Stimulated activated CD4-positive, alpha-beta T cell treated with anti-CD3 and anti-CD28 coated beads, Interleukin-2, amount 100 ng/mL, for 4 hours (primary cell): ENCODE measurements at places on chromosomes 7 and 10.

GRCh38 chr7:150850273-150850672 is 2.0 kb upstream of the AOC1 start:
- no peak for DNase-seq

GRCh38 chr7:1227814-1228544 is 4.7 kb upstream of the UNCX start:
- no peak for DNase-seq

DNA sequence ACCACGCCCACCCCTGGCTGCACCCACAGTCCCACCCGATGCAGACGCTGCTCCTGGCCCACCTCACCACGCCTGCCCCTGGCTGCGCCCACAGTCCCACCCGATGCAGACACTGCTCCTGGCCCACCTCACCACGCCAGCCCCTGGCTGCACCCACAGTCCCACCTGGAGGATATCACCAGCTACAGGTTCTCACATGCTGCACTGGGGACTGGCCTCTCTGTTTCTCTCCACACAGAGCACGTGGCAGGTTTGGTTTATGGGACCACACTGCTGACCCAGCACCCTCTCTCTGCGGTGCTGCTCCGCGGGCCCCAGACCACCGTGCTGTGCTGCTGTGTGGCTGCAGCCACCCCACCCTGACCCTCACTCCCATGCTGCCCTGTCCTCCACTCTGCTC is 120.9 kb downstream of the VIPR2 start:
- DNase-seq = no peak

GRCh38 chr7:116966601-116967000 is 13.3 kb downstream of the ST7 start:
- DNase-seq = no peak

GRCh38 chr7:102412548-102412947 is 16.4 kb downstream of the PRKRIP1 start:
- no peak for DNase-seq

GRCh38 chr7:158369290-158369689 is 218.3 kb downstream of the PTPRN2 start:
- DNase-seq = no peak

- no peak for DNase-seq
These were observed 406.5 kb downstream of the PLXNA4 start for GRCh38 chr7:132169730-132170129.

GRCh38 chr10:95026461-95026860 is 42.8 kb downstream of the CYP2C8 start:
- no peak for DNase-seq

DNA sequence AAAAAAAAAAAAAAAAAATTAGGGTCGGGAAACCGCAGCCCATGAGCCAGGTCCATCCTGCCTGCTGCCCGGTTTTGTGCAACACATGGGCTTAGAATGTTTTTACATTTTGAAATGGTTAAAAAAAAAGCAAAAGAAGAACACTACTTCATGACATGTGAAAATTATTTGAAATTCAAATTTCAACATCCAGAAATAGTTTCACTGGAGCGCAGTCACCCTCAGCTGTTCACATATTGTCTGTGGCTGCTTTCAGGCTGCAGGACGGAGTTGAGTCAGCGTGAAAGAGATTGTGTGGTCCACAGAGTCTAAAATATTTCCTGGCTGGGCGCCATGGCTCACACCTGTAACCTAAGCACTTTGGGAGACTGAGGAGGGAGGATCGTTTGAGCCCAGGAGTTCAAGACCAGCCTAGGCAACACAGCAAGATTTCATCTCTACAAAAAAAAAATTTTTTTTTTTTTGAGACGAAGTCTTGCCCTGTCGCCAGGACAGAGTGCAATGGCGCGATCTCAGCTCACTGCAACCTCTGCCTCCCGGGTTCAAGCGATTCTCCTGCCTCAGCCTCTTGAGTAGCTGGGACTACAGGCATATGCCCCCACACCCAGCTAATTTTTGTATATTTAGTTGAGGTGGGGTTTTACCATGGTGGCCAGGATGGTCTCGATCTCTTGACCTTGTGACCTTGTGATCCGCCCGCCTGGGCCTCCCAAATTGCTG is 63.9 kb upstream of the ECHDC3 start:
- DNase-seq = no peak

GRCh38 chr7:73717991-73718405 is 1.5 kb downstream of the STX1A start:
- peak; percentile 67 for DNase-seq

- DNase-seq = peak; percentile 37
These were observed 1.7 kb upstream of the TNKS2 start for GRCh38 chr10:91796331-91797047.

DNA sequence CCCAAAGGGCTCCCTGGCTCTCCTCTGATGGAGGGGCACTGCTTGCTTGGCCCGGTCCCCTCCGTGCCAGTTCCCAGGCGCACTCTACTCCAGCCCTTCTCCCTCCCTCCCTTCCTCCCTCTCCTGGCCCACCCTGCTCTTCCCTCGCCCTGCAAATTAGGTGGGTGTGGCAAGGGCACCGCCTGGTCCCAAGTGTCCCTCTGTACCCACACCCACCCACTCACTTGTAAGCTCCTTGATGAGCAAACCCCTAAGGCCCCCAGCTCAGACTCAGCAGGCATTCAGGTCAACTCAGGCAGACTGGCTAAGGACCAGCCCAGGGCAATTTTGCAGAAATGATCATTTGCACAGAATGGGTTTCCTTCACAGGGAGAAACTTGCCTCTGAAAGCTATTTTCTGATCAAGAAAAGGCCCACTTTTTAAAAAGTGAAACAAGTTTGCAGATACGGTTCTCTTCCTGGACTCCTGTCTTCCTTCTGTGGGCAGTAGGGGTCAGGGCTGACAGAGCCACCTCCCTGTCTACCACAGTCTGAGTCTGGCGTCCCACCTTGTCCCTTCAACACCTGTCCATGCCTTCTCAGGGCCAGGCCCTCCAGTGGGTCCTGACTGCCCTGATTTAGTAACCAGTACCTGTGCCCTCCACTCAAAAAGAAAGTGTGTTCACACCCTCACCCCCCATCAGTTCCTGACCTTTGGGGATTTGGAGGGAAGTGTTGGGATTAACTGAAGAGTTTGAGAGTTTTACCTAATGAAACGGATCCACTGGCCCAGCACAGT is 28.3 kb downstream of the C10orf71 start:
- no peak for DNase-seq

DNA sequence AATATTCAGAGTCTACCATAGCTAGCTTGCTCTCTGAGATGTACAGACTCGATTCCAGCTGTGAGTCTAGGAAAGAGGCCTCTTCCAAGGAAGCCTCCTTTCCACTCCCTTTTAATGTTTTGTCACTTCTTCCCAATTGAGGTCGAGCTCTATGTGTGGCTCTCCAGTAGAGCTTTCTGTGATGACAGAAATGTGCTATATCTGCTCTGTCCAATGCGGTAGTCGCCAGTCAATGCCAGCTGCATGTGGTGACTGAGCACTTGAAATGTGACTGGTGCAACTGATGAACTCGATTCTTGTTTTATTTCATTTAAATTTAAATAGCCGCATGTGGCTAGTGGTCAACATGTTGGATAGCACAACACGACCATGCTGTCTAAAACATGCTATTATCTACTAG is 387.0 kb upstream of the NRP1 start:
- no peak for DNase-seq

- no peak for DNase-seq
These were observed 18.8 kb upstream of the PPP1R9A start for GRCh38 chr7:94888551-94888950.

- no peak for DNase-seq
These were observed 102.2 kb upstream of the CTTNBP2 start for GRCh38 chr7:117975476-117975875.

DNA sequence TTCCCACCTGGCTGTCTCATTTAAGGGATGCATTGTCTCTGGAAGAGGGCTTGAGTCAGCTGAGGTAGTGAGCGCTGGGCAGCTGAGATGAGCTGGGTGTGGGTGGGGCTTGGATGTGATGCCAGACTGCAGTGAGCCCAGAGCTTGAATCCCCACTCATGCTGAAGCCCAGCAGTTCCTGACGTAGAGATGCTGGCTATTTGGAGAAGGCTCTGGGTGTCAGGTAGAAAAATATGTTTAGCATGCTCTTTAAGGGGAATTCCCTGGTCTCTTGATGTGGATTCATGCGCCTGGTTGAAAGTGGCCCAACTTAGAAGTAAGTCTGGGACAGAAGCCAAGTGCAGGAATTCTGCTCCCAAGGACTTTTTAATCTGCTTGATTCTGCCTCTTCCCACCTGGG is 241.5 kb upstream of the IGFBP3 start:
- no peak for DNase-seq

DNA sequence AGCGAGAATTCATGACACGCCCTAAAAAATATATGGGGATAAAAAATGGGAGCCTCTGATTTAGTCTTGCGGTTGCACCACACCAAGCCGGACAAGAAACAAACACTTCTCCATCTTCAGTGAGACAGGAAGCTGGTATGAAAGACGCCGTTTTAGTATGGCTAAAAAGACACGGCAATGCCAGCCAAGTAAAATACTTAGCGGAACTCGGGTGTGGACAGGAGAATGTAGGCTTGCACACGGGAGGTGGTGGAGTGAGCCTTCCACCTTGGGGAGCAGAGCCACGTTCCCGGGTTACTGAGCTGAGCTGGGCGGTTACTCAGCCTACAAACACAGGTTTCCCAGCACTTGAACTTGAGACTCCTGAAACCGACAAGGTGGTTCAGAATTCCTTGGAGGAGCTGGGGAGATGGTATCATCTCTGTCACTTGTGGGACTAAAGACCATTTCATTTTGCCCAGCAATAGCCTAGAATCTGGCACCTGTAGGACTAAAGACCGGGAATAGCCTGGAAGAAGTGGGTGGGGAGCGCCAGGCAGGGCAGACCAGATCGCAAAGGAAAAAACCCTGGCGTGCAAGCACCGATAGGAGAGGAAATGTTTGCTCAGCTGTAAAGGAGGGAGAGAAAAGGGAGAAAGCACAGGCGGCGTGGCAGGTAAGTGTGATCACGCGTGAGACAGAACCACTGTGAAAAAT is 34.8 kb upstream of the SEPHS1 start:
- no peak for DNase-seq

GRCh38 chr10:129877773-129878371 is 86.2 kb downstream of the EBF3 start:
- DNase-seq = no peak

- no peak for DNase-seq
These were observed 530.6 kb downstream of the ANKRD7 start for GRCh38 chr7:118755067-118755625.

GRCh38 chr7:73701357-73701995 is 18.0 kb downstream of the STX1A start:
- DNase-seq = no peak

DNA sequence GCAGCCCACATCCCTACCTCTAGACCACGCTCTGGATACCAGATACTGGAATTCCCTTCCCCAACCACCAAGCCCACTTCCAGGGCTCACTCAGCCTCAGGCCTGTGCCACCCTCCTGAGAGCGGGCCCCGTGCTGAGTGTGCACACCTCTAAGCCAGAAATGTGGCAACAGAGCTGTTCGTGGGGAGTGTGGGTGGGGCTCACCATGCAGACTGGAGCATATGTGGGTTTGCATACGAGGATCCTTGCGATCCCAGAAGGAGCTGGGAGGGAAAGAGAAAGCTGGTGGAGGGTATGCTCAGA is 13.0 kb upstream of the LIMK1 start:
- no peak for DNase-seq

GRCh38 chr10:96244354-96244753 is 27.0 kb downstream of the BLNK start:
- DNase-seq = no peak

DNA sequence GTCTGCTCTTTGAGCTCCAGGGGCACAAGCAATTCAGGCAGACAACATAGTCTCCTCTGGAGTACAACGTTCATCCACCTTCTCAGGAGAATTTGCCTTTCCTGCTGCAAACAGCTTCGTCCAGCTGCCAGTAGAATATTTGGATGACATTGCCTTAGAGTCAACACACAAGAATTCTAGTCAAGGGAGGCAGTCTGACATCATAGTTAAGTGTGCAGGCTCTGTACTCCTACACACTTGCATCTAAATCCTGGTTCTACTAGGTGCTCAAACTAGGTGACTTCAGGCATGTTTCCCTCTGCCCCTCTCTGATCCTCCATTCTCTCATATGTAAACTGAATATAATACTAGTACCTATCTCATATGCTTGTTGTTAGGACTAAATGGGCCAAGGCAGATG is 314.8 kb downstream of the HPSE2 start:
- no peak for DNase-seq

- peak; percentile 29 for DNase-seq
These were observed 701 bp upstream of the GBX1 start for GRCh38 chr7:151168003-151168786.

DNA sequence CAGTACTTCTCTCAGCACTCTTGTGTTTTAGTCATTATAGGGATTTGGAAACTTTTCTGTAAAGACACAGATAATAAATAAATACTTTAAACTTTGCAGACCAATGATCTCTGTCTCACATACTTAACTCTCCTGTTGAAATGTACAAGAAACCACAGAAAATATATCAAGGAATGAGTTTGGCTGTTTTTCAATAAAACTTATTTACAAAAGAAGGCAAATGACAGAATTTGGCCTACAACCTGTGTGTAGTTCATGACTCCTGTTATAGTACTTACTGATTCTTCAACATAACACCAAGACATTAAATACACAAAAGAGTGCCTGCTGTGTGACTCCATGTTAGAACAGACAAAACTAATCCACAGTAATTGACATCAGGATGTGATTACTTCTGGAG is 510.0 kb upstream of the PHF14 start:
- no peak for DNase-seq

DNA sequence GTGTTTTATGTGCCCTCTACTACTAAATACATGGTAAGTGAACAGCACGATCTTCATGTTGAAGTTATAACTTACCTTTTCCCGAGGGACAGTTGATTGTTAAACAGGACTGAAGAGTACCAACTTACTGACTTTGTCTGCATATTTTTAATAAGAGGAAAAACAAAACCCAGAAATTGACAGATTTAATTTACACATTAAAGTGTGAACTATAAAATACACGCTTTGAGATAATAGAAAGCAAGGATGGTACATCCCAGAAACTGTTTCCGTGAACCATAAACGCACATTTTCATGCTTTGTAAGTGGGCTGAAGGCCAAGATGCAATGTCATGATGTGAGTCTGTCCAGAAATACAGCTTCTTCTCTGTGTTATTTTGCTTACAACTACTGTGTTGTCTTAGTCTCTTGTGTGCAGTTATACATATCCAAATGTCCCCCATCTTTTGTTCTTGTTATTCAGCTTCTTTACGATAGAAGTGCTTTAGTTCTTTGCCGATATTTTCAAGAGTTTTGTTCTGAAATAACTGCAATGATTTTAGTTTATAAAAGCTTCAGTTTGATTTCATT is 190.1 kb downstream of the MLLT10 start:
- no peak for DNase-seq
